Panc1 (cell line): ENCODE measurements at places on chromosomes 2 and 18.
A peak's percentile ranks its signal among the peaks of the same experiment; 100 is the strongest.

GRCh38 chr18:6557770-6558248, 143.1 kb upstream of the L3MBTL4 start:
- no peak for DNase-seq

- no peak for DNase-seq
Observed at GRCh38 chr2:128502200-128502599, 183.5 kb upstream of the HS6ST1 start.

- no peak for DNase-seq
Observed at GRCh38 chr2:115160531-115161080, 718.2 kb downstream of the DPP10 start.

DNA sequence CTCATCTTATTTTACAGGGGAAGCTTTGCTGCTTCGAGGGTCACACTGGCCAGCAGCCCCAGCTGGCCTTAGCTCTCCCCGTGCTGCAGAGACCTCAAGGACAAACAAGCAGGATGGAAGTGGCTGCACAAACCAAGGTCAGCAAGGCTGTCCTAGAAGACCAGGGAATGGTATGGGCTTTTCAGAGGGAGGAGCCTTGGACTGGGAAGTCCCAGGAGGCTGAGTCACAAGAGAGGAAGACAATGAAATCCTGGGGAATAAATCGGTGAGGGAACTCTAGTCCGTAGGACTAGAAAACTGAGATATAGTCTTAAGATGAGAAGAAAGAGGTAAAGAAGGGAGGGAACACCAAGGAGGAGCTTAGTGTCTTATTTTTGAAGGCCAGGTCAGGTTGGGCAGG, 15.7 kb downstream of the CREG2 start:
- DNase-seq: no peak

GRCh38 chr2:218429911-218430692, 11.2 kb downstream of the VIL1 start:
- DNase-seq: no peak

GRCh38 chr2:25362434-25363145, 20.9 kb upstream of the DNMT3A start:
- no peak for DNase-seq

- DNase-seq: no peak
Observed at GRCh38 chr2:83172841-83173240, 1286.2 kb downstream of the SUCLG1 start.

- DNase-seq: no peak
Observed at GRCh38 chr2:204177977-204178522, 241.5 kb downstream of the ICOS start.

GRCh38 chr2:201269764-201270163, 9.4 kb downstream of the CASP8 start:
- DNase-seq: no peak

GRCh38 chr18:59681521-59682004, 15.7 kb downstream of the CCBE1 start:
- no peak for DNase-seq

GRCh38 chr2:160210599-160211138, 10.6 kb upstream of the ITGB6 start:
- DNase-seq: no peak

DNA sequence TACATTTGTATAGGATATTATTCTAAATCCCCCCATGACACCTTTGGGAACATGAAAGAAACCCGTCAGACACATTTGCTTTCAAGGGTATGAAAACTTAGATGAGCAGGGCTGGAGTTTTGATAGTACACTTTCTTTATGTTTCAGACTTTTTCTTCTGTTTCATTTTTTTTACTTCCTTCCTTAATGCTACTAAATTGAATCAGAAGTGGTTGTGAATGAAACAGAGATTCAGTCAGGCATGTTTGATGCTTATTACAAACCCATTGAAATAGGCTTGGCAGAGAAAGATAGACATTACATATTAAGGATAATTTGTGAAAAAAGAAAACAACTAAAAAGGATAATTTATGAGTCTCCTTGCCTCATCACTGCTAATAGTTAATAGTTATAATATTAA, 26.8 kb downstream of the SLC30A6 start:
- DNase-seq: no peak

- peak; percentile 30 for DNase-seq
Observed at GRCh38 chr2:38315707-38316333, 61.3 kb downstream of the ATL2 start.
